ENCODE measurements at places on chromosomes 16 and 17.

- no peak for ATAC-seq
Measured at GRCh38 chr16:56368545-56368944, 56.8 kb downstream of the AMFR start.

DNA sequence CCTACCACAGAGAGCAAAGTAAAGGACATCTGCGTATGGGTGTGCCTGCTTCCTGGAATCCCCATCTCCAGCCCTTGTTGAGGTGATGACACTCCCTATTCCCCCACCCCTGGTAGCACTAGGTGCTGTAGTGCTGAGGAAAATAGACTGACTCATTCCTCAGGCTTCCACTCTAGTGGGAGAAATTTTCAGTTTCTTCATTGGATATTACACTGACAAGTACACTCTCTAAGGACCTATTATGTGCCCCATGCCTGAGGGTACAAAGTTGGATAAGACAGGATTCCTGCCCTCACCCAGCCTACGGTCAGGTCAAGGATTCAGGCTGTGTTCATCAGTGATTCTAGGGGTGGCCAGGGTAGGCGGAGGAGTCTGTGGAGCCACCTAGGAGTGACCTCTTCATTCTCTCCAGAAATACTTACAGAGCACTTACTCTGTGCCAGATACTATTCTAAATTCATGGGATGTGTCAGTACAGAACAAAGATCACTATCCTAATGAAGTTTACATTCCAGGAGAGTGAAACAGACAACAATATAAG lies 4.5 kb upstream of the ZC3H7A start:
- ATAC-seq = no peak

DNA sequence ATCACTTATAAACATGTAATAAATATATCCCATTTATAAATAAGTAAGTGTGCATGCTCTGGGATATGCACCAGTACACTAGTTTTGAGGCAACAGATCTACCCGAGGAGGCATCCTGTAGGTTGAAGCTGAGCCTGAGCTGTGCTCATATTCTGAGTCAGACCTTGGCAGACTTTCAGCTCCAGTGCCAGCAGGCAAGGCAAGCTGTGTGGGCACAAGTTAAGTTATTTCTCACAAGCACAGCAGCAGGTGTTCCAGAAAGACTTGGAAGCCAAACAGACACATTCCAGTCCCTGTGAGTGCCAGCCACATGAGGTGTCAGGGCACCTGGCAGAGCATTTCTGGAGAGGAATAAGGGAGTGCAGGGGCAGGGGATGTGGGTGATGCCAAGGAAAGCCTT lies 1.3 kb upstream of the CLEC19A start:
- peak; percentile 54 for ATAC-seq

- no peak for ATAC-seq
Measured at GRCh38 chr17:45688353-45688752, 95.8 kb upstream of the CRHR1 start.

- no peak for ATAC-seq
Measured at GRCh38 chr16:24670623-24671454, 58.6 kb upstream of the TNRC6A start.

DNA sequence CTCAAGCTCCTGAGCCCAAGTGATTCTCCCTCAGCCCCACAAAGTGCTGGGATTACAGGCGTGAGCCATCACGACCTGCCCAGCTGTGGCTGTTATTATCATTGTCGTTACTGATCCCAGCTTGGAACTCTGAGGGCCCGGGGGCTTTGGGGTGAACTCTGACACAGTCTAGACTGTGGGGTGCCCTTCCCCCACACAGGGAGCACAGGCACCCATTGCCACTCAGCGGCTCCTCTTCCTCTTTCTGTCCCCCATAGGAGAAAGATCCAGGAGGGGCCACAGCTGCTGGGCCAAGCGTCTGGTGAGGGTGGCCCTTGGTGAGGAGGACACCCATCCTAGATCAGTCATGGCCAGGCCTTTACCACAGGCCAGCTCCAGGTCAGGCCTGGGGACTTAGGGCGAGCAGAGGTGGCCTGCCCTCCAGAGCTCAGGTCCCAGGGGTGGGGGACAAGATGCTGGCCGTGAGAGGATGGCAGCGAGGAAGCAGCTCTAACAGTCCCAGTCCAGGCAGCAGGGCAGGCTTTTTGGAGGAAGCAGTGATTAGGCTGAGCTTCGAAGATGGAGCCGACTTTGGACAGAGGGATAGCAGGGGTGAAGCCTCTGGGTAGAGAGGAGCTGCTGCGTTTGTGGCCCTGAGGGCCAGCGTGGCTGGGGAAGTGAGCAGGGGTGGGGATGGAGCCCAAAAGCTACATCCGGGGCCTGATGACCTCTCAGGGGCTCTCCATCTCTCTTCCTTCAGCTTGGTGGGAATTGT lies 24.7 kb downstream of the TMEM235 start:
- no peak for ATAC-seq

GRCh38 chr17:38961413-38961812 lies 5.8 kb downstream of the FBXO47 start:
- no peak for ATAC-seq

DNA sequence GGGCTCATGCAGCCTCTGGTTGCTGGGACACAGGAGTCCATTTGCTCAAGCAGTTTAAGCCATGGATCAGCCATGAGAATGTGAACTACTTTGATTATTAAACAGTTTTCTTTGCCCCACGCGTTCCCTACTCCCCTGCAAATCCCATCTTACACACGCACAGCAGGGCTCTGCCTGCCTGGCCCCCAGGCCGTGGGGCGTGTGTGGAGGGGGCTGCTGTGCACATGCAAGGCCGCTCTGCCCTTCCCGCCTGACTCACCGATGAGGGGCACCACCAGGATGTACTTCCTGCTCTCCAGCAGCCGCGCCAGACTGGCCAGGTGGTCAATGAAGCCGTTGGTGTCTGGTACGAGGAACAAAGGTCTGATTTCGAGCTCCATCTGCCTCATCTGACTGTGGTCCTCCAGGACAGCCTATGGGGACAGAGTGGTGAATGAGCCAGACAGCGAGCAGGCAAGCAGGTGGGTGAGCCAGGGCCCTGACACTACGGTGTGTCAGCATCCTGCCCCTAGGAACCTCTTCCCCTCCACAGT lies 13.7 kb downstream of the HIC1 start:
- ATAC-seq = peak; percentile 26

- ATAC-seq = peak; percentile 50
Measured at GRCh38 chr17:58338841-58339754, 10.5 kb upstream of the TSPOAP1 start.

GRCh38 chr17:49437696-49438435 lies 23.2 kb upstream of the PHB1 start:
- ATAC-seq = no peak

GRCh38 chr16:3349175-3349574 lies 6.5 kb upstream of the OR2C1 start:
- no peak for ATAC-seq

- no peak for ATAC-seq
Measured at GRCh38 chr16:17304491-17305119, 166.2 kb downstream of the XYLT1 start.

- peak; percentile 14 for ATAC-seq
Measured at GRCh38 chr16:78816499-78817195, 717.2 kb downstream of the WWOX start.

DNA sequence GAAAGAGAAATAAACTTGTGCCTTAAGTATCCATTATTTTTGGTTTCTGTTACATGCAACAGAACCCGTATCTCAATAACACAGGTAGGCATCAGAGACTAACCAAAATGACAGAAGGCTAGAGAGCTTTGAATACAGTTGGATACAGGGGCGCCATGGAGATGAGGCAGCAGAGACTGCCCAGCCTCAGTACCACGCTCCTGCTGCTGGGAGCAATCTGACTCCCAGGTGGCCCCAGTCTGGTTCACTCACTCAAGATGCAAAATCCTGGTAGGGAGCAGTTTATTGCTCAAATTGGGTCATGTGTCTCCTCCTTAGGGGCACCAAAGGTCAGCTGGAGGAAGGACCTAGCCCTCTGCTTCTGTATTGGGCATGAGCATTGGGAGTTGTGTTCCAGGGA lies 218.9 kb downstream of the USP22 start:
- ATAC-seq = no peak

- ATAC-seq = peak; percentile 26
Measured at GRCh38 chr17:58968426-58969061, 138.1 kb downstream of the TRIM37 start.

- no peak for ATAC-seq
Measured at GRCh38 chr16:86676254-86676670, 97.9 kb downstream of the FOXL1 start.

DNA sequence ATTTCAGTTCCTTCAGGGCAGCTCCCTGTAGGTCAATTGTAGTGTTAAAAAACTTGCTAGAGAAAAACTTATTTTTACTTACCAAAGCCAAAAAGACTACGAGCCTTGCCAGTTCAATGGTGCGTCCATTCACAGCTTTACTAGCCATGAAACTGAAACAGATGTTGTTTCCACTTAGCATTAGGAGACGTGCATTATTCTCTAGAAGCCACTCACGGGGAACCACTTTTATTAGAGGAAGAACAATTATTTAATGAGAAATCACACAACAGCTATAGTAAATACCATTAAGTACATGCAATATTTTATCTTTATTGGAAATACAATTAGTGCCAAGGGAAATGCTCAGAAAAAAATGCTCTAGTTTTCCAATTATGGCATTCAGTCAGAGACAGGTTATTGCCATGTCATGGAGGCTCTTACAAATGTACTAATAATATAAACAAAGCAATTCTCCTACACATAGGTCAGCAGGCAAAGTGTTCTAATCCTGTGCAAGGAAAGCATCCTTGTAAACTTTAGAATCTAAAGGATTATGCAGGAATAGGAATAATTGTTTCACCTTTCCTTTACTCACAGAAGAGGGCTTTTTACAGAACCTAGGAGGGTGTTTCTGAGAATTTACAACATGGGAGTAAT lies 17.4 kb downstream of the LASP1NB start:
- ATAC-seq = no peak

DNA sequence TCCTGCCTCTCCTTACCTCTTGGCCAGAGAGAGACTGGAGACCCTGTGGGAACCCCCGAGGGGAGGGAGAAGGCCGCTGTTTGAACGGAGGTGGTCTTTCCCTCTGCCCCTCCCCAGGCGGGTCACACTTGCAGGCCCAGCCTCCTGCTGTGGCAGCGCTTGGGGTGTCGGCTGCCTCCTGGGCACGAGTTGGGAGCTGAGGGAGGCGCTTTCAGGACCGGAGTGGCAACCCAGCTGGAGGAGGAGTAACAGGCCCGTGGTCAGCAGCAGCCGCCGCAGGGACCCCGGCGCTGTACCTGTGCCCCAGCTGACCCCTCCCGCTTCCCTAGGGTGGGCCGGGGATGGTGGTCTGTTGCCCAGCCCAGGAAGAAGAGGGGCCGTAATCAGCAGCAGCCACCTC lies 278.3 kb downstream of the SEC14L1 start:
- no peak for ATAC-seq

GRCh38 chr17:66952031-66952524 lies 12.4 kb upstream of the CACNG4 start:
- ATAC-seq = no peak

- no peak for ATAC-seq
Measured at GRCh38 chr16:79592186-79592585, 8.4 kb downstream of the MAF start.

DNA sequence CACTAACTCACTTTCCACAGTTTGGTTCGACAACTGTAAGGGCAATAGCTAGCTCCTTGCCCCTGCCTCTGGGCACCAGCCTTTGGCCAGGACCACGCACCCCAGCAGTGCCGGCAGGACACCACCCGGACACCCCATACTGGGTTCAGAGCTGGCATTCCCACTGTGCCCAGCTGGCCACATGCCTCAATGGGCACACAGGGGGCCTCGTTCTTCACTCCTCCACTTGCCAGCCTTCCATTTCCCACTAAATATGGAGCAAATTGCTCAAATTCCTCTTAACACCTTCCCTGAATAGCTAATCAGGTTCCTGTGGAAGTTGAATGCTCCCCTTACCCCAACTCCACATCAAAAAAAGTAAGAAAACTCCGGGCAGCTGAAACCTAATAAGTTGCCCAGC lies 52.5 kb downstream of the PIPOX start:
- no peak for ATAC-seq

DNA sequence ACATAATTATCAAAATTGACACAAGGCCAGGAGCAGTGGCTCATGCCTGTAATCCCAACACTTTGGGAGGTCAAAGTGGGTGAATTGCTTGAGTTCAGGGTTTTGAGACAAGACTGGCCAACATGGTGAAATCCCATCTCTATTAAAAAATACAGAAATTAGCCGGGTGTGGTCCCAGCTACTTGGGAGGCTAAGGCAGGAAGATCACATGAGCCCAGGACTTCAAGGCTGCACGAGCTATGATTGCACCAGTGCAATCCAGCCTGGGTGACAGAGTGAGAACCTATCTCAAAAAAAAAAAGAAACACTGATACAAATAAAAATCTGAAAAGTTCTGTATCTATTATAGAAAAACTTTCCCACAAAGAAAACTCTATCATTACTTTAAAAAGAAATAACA lies 15.5 kb downstream of the MYH10 start:
- ATAC-seq = no peak

- ATAC-seq = peak; percentile 81
Measured at GRCh38 chr17:31308372-31309334, 5.2 kb downstream of the EVI2B start.

DNA sequence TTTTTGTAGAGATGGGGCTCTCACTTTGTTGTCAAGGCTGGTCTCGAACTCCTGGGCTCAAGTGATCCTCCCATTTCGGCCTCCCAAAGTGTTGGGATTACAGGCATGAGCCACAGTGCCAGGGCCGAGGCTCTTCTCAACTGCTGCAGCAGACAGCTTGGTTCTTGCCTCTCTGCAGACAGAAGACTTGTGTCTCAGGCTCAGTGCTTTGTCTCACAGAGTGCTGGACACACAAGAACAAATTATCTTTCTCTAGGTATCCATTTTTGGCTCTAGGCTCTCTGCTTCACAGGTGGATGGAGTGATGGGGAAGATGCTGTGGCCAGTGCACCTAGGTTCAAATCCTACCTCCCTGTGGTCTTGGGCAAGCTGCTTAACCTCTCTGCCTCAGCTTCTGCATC lies 80.8 kb upstream of the RNU2-1 start:
- ATAC-seq = no peak

DNA sequence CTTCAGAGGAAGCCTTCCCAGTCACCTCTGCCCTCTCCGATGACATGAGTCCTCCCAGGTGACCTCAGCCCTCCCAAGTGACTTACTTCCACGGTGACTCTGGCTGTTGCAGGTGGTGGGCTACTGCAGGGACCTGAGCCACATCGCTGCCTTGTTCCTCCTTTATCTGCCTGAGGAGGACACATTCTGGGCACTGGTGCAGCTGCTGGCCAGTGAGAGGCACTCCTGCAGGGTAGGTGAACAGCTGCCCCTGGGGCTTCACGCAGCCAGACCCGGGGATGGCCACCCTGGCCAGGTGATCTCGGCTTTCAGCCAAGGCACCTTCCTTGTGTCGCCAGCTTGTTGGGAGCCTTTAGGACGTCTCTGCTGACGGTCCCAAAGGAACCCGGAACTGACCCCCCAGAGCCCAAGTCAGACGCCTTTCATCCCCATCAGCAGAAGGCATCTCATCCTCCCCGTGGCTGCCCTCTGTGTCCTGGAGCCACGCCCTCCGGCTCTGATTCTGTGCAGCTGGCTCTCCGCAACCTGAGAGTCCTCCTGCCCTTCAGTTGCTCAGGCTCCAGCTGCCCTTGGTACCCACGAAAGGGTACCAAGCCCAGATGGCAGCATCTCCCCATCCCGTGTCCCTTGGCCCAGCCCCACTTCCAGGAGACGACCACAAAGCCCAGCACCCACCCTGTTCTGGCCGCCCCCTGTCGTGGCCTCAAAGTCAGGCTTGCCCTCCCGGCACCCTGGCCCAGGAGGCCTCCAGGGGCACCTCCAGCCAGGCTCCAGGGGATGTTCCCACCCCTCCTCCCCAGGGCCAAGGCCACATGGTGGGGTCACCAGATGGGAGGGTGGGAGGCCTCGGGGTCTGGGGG lies 81.7 kb downstream of the GOSR1 start:
- ATAC-seq = no peak

GRCh38 chr16:1466968-1467521 lies 7.8 kb downstream of the CLCN7 start:
- ATAC-seq = no peak

- ATAC-seq = no peak
Measured at GRCh38 chr16:86513471-86514277, 3.3 kb downstream of the FOXF1 start.

Measured in activated T-helper 17 cell treated with anti-CD3 and anti-CD28 coated beads, Interleukin-2, amount 50 U/mL, for 72 hours (primary cell).